ENCODE measurements at places on chromosomes 4 and X.

DNA sequence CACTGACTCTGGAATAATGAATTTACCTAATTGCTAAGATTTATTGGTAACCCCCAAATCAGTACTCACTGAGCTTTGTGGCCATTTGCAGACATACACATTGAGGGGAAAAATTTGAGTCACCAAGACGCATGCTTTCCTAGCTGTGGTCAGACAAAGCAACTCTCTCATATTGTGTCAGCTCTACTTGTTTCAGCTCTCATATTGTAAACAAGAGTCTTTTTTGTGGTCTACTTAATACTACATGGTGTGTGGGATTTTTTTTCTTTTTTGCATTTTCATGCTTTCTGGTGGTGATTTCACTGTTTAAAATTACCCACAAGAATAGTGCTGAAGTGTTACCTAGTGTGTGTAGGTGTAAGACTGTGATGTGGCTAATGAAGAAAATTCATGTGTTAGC, 428.2 kb upstream of the GALNT7 start:
- DNase-seq: no peak

DNA sequence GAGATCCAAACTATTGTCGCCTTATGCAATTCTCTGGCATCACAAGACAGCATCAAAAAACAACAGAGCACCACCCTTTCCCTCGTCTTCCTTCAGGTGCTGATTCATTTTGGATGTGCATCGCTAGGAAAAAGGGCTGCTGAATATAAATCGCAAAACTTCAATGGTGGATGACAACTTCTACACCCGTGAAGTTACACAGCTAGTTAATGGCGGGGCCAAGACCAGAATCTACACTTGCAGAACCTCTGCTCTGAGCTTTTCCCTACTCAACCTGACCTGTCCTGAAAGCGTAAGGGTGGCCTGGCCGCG, 674 bp downstream of the GNPDA2 start:
- DNase-seq: no peak

GRCh38 chrX:17474892-17475291, 99.9 kb downstream of the NHS start:
- no peak for DNase-seq

- no peak for DNase-seq
Measured at GRCh38 chr4:150569384-150569987, 12.5 kb upstream of the MAB21L2 start.

DNA sequence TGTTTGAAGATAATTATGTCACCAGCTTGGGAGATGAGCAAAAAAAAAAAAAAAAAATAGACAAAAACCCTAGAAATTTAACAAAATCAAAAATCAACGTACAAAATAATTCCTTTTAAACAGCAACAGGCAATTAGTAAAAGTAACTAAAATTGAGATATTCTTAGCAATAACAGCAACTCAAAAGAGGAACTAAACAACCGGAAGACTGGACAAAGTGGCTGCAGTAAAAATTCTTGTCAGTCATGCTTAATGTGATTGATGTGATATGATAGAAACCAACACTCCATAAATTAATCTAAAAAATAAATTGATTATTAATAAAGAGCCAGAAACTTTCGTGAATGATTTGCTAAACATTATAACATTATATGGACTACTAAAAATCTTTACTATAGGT, 1534.6 kb upstream of the AGA start:
- no peak for DNase-seq

GRCh38 chrX:125289920-125290319, 29.8 kb upstream of the TEX13C start:
- DNase-seq: no peak

DNA sequence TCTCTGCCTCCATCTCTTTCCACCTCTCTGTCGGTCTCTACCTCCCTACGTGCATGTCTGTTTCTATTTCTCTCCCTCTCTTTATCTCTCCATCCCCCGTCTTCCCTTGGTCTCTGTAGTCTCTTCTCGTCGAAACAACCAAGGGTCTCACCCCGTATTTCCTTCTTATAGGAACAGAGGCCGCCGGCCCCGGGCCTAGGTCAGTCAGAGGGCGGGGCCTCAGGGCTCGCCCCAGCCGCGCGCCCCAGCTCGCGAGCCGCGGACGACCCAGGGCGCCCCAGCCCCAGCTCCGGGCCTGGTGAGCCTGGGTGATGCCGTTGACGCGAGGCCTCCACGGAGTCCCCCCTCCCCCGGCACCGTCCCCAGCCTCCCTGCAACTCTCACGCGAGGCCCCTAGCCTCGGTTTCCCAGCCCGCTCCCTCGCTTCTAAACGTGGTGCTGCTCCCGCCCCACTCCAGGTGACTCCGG, 6.6 kb downstream of the TIMM17B start:
- no peak for DNase-seq

GRCh38 chr4:6681191-6681590, 12.5 kb upstream of the S100P start:
- no peak for DNase-seq

Data from activated CD4-positive, alpha-beta T cell treated with anti-CD3 and anti-CD28 coated beads for 1 hour (primary cell).